ENCODE measurements at places on chromosomes 16 and 17.

- DNase-seq, result no peak
Measured at GRCh38 chr17:12918142-12918541, 99.7 kb downstream of the ELAC2 start.

GRCh38 chr16:57574086-57574485, 31.6 kb downstream of the ADGRG5 start:
- no peak for DNase-seq

GRCh38 chr16:81544700-81545271, 100.2 kb downstream of the CMIP start:
- peak; percentile 64 for DNase-seq

DNA sequence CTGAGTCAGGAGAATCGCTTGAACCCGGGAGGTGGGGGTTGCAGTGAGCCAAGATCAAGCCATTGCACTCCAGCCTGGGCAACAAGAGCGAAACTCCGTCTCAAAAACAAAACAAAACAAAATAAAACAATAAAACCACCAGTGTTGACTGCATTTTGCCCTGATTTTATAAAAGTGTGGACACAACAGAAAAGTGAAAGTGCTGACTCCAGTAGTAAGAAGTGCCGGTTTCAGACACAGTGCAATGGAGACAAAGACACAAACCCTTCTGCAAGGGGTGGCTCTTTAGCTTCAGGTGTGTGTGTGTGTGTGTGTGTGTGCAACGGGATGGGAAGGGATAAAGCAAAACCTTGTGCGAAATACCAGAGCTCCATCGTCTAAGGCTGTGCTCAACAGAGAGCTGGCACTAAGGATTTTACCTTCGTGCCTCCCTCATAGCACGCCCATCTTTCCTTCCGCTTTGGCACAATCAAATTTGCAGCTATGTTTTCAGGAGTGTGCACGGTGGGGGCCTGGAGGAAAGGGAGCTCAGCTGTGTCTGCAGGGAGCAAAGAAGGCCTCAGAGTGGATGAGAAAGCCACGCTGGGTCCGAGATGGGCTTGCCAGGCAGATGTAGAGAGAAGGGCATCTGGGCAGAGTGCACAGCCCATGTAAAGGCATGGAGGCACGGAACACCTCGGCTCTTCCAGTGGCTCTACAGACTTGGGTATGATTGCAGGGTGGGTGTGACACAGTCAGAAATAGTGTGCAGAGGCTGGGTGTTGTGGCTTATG, 15.5 kb downstream of the MXRA7 start:
- DNase-seq, result peak; percentile 40

GRCh38 chr17:80866050-80866793, 125.4 kb upstream of the CHMP6 start:
- DNase-seq, result peak; percentile 70

DNA sequence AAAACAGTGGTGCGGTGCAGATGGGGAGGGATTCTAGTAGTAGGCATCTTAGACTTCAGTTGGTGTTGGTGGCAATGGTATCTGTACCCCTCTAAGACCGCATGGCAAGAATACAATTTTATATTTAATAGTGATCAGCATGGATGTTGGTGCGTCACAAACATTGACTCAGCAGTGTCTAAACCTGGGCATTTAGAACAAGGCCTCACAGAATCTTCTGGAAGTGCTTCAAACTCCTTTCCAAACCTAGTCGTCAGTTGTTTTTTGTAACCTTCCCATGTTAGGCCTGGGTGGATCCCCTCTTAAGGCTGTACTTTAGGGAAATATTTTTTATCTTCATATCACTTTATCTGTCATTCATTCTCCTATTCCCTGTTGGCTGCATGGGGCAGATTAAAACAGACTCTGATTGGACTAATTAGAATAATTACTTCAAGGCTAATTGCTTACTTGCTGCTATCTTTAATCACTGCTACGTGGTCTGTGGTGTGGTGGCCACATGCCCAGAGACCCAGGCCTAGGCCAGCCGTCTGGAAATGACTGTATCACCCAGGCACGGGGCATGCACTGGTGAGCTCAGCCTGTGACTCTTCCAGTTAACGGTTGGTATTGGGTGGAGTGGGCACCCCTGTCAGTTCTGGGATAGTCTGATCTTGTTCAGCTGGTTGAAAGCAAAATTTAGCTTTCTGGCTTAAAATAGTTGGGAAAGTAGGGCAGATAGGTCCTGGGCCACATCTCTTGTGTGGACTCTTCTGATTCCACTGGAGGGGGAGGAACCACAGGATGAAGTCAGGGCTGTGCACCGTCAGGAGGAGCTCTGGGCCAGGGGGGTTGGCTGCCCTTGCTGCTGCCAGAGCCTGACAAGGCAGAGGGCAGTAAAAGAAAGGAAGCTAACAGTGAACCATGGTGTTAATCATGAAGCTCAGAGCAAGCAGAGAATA, 4.5 kb downstream of the ALKBH5 start:
- DNase-seq, result peak; percentile 68

GRCh38 chr17:49015924-49016774, 19.0 kb downstream of the IGF2BP1 start:
- DNase-seq, result no peak

GRCh38 chr17:2062571-2063183, 7.8 kb downstream of the HIC1 start:
- peak; percentile 53 for DNase-seq

DNA sequence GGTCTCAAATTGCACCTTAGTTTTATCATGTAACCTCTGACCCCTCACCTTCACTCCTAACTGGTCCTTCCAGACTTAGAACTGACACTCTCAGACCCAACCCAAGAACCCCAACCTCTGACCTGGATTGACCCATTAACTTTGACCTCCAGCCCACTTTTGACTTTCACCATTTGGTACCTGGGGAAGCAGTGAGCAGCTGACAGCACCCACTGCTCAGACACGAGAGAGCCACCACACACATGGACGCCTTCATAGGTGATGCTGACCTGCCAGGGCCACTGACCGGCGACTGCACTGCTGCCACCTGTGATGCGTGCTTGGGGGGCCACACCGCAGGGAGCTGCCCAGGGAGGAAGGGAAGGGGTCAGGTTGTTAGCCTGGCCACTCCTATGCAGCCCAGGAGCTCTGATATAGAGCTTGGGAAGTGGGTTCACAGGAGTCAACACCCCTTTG, 2.5 kb downstream of the PRSS8 start:
- DNase-seq, result no peak

DNA sequence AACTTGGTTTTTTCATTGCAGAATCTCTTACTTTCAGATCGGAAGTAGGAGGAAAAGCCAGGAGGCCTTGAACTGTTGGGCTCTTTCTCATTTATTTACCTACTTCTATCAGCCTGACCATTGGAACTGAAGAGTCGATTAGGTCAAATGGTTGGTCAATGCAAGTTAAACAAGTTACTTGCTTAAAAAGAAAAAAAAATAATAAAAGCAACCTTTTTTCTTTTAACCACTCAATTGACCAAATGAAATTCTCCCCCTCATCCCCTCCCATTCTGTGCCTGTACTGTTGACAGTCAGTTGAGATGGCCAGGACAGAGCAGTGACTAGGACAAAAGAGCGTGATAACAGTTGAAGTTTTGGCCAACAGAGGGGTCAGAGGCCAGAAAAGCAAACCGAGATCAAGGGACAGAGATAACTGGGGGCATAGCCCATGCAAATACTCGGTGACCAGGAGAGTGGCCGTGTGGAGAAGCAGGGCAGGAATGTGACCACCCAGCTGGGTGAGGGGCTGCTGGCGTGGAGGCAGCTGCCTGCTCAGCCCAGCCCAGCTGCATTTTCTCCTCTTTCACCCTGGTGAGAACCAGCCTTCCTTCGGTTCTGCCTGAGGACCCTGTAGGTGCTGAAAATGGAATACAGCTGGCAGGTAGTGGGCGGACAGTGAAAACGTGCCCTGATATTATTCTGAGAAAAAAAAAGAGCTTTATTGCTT, 72.2 kb downstream of the HS3ST3B1 start:
- no peak for DNase-seq

- DNase-seq, result no peak
Measured at GRCh38 chr16:88804552-88805339, 1.2 kb downstream of the CDT1 start.

GRCh38 chr16:21590796-21591195, 8.6 kb upstream of the METTL9 start:
- peak; percentile 49 for DNase-seq

- DNase-seq, result peak; percentile 72
Measured at GRCh38 chr17:42459801-42460281, 1.2 kb downstream of the ATP6V0A1 start.

Data from fibroblast of the aortic adventitia (primary cell).